ENCODE measurements at places on chromosomes 6 and 20. TPM values are rescaled to one million over a fixed set of nuclear protein-coding genes. Genes with fewer than 3 reads are reported as not detected.

- peak; percentile 48 for DNase-seq
Observed at GRCh38 chr6:46867411-46867810, 54.3 kb downstream of the ADGRF5 start.

- no peak for DNase-seq
Observed at GRCh38 chr20:9884061-9884460, 45.2 kb upstream of the PAK5 start.

- DNase-seq: no peak
Observed at GRCh38 chr6:139430899-139431601, 56.6 kb upstream of the CITED2 start.

DNA sequence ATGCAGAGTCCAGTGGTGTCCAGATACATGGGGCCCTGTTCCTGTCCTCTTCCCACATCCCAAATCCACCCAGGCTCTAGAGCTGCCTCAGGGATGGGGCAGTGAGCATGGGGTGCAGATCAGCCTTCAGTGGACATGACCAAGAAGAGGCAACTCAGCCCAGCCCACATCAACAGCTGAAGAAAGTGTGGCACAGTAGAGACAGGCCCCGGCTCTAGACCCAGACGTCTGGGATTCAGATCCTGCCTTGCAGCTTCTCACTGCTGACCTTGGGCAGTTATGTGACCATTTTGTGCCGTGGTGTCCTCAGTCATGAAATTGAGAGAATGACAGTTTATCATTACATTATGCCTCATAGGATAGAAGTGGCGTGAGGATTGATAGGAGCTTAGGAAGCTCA, 54.6 kb upstream of the CST7 start:
- no peak for DNase-seq

- no peak for DNase-seq
Observed at GRCh38 chr20:14649662-14650061, 312.2 kb upstream of the FLRT3 start.

DNA sequence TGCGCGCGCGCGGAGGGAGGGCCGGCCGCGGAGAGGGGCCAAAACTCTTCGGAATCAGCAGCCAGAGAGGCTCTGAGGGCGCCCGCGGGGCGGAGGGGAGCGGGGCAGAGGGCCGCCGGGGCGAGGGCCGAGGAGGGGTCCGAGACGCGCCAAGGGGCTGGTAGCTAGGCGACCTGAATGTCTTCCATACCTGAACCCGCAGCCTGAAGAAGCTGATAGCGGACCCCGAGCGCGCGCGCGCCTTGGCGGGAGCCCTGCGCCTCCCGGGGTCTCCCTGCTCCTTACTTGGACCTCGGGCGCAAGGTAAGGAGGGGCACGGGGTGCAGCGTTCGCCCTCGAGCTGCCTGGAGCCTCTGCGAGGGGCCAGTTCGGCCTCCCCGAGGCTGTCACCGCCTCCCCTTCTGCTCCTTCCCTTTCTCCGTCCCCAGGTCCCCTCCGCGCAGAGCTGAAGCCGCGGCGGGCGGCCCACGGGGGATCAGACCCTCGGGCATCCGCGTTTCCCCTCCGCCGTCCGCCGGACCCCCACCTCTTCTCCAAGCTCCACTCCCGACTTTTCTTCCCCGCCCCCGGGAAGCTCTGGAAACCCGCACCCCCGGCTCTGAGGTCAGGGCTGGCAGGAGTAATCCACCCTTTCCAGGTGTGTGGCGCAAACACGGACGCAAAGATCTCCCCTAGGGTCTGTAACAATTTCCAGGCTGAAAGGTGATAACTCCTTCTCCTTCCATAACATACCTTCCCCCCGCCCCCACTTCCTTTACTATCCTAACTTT, 13.1 kb upstream of the DEK start:
- peak; percentile 21 for DNase-seq

DNA sequence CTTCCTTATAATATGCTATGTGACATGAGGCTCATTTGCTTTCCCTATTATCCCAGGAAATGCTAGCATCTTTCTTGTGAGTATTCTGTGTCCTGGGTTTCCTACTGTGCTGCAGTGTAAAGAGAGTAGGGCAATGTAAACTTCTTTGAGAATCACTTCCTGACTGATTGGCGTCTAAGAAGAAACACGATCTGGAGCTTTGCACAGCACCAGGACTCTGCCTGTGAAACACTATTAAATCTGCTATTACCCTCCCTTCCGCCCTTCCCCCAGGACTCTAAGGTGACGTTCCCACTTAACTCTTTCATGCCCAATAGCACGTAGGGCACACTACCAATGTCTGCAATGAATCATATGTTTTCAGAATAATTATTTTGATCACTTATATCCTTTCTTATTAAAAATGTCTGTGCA, 607.3 kb upstream of the CITED2 start:
- DNase-seq: no peak

DNA sequence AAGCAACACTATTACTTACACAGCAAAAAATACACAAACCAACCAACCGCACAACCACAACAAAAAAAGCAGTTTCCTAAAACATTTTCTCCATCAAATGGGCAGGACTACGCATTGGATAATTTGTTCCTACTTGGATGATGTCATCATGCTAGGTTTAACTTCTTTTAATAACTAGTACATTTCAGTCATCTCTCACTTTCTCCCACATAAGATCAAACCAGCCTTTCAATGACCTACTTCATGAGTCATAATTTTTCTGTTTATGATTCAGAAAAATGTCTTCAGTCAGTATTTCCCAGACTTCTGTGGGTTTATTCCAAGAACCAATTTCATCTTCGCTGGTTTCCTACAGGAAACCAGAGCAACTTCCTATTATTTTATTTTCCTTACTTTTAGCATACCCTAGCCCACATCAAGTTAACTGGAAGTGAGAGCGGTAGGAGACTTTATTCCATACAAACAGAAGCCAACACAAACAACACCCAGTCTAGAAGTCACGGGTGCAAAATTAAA, 134.2 kb downstream of the GMDS start:
- DNase-seq: peak; percentile 84

DNA sequence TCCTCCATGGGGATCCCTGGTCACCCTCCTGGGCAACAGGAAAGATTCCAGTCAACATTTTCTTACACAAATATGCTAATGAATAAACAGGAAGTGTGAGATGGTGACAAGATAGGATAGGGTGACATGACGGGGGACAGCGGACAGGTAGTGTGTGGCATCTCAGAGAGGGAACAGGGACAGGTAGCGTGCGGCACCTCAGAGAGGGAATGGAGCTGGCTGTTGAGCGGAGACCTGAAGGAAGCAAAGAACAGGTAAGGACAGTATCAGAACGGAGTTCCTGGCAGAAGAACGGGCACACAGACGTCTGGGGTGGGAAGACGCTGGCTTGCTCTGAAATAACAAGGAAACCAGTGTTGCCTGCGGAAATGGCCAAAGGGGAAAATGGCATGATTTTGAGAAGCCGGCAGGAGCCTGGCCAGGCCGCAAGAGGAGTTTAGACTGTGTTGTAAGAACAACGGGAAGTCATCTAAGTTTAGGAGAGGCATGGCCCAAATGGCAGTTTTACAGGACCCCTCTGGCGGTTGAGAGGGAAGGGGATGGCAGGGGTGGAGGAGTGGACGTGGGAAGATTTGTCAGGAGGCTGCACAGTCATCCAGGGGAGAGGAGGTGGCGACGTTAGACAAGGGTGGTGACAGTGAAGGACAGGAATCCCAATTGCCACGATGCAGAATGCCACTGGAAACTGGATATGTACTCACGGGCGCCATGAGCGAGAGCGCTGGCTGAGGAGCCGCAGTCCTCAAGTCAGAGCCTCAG, 111.6 kb downstream of the JPH2 start:
- DNase-seq: no peak

DNA sequence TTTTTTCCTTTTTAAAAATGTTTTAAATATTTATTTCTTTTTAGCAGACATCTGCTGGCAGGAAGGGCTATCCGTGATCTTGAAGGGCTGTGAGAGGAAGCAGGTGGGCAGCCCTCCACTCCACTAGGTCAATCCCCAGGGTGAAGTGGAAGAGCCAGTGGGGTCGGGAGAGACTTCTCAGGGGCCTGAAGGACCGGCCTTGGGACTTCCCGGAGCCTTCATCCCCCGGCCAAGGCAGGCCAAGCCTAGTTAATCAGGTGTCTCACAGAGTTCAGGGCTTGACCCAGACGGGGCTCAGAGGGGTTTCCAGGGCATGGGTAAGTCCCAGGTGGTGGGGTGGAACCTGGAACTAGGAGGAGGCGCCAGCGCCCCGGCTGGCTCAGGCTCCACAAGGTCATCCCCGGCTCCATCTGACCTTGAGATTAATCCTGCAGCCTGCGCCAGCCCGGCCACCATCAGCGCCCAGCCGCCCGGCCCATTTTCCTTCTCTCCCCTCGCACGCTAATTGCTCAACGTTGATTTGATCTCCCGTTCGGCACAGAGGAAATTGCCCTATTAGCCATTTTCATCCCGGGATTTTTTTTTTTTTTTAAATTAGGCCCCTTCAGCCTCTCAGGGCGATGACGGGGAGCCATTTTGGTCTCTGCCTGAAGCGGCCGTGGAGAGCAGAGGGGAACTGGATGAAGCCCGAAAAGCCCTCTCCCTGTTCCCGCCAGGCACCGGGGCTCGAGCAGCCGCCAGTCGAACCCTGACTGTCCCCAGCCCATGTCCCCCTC, 44.4 kb downstream of the MDFI start:
- DNase-seq: no peak

DNA sequence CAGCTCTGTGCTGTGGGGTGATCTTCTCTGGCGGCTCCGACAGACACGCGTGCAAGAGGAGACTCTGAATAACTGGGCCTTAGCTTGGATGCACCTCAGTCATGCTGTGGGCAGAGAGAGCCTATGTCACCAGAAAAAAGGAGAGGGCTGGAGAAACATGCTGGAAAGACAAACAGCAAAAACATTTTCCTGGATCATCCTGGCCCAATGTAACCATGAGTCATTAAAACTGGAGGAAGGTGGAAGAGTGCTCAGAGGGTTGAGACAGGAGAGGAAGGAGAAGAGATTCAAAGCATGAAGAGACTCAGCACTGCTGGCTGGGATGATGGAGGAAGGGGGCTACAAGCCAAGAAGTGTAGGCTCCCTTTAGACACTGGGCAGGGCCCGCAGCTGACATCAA, 292.0 kb downstream of the CDH26 start:
- no peak for DNase-seq

DNA sequence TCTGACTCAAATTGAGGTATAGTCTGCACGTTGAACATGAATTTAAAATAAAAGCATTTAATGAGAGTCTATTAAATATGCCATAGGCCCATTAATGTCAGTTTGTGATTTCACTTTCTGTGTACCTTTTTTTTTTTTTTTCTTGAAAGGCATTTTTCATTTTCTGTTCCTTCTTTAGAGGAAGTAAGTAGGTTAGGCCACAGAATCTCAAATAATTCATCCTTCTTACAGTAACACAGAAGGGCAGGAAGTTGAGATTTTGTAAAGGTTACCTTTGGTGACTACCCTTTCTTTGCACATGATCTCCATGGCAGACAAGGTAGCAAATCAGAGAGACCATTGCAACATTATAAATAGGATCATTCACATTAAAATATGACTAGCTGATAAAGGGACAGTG, 9.6 kb downstream of the L3MBTL3 start:
- DNase-seq: no peak

GRCh38 chr20:40582531-40582930, 106.5 kb downstream of the MAFB start:
- no peak for DNase-seq

GRCh38 chr20:42492290-42492689, 697.4 kb downstream of the PTPRT start:
- no peak for DNase-seq

DNA sequence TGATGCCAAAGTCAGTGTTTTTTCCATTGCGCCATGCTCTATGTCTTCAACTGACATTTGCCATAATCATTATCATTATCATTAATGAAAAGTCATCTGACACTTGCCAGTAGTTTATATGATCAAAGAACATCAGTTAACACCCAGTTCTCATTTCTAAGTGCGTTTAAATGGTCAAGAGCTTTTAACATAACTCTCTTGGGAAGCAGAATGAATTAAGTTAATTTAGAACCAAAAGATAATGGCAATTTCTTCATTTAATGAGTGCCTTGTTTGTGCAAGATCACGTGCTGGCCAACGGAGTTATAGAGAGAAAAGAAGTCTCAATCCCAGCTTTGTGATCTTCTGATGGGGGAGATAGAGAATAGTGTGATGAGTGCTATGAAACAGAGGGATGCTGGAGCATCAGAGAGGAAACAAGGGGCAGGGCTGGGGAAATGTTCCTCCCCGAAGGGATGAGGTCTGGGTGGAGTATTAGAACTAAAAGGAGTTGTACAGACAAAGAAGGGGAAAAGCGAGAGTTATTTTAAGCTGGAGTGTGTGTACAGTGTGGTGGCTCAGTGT, 20.3 kb downstream of the ANKS1A start:
- no peak for DNase-seq

DNA sequence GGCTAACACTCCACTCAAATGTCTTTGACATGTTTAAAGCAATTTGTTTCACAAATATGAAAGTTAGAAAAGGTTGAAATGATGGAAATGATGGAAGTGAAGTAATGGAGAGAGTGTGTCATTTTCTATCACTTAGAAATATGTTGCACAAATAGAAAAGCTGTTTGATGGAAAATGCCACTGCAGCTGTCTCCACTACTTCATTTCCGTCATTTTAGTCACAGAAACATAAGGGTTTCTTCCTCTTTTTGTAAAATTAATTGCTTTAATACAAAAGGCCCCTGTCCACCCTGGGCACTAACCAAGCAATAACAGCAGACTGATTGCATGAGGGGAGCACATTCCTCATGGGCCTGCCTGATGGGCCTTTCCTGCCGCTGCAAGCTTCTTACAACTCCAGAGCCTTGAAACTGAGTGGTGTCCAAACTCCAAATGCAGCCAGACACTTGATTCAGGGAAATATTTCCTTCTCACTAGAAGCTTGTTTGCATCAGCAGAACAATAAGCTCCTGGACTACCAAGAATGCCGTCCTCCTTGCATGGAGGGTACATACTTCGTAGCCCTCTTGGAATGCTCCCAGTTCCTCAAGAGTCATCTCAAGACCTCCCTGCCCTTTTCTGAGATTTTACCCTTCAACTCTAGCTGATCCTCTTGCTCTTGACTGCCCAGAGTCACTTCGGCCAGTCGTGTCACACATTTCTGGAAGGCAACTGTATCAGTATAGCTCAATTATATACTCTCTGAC, 36.1 kb downstream of the F13A1 start:
- no peak for DNase-seq

- peak; percentile 24 for DNase-seq
Observed at GRCh38 chr6:105135056-105135455, 44.8 kb downstream of the POPDC3 start.

- DNase-seq: no peak
Observed at GRCh38 chr6:137685798-137686375, 181.2 kb upstream of the TNFAIP3 start.

- peak; percentile 33 for DNase-seq
Observed at GRCh38 chr6:167056370-167056769, 57.2 kb downstream of the CEP43 start.

The MED23 gene
- total RNA-seq: 31.3 TPM

The PPIL6 gene
- total RNA-seq: 4.2 TPM

The SYNDIG1 gene
- total RNA-seq: 5.7 TPM

The YTHDF1 gene
- 36.4 TPM for total RNA-seq

The SRMS gene
- under 0.01 TPM for total RNA-seq

The LAMA2 gene
- total RNA-seq: 0.73 TPM

The LIN28B gene
- total RNA-seq: not detected

The NOX3 gene
- not detected for total RNA-seq

The CENPQ gene
- 2.8 TPM for total RNA-seq
